ENCODE measurements at places on chromosomes 4 and X.
A peak's percentile ranks its signal among the peaks of the same experiment; 100 is the strongest.

DNA sequence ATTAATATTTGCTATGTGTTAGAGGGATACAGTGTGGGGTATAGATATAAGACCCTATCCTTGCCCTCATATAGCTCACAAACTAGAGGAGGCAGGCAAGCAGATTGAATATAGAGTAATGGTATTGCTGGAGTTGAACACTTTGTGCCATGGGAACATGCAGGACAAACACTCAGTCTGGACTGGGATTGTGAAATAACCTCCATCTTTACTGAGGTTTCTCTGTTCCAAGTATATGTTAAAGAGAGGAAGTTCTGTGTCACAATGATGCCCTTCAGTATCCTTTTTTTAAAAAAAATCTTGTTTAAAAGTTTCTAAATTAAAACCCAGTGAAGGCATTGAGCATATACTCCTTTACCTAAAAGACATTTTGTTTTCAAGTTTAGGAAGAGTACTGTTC, 8.7 kb downstream of the FABP2 start:
- no peak for DNase-seq

GRCh38 chr4:144298519-144298918, 158.0 kb upstream of the GYPA start:
- DNase-seq, result no peak

GRCh38 chrX:41604766-41605543, 83.8 kb upstream of the GPR34 start:
- DNase-seq, result no peak

DNA sequence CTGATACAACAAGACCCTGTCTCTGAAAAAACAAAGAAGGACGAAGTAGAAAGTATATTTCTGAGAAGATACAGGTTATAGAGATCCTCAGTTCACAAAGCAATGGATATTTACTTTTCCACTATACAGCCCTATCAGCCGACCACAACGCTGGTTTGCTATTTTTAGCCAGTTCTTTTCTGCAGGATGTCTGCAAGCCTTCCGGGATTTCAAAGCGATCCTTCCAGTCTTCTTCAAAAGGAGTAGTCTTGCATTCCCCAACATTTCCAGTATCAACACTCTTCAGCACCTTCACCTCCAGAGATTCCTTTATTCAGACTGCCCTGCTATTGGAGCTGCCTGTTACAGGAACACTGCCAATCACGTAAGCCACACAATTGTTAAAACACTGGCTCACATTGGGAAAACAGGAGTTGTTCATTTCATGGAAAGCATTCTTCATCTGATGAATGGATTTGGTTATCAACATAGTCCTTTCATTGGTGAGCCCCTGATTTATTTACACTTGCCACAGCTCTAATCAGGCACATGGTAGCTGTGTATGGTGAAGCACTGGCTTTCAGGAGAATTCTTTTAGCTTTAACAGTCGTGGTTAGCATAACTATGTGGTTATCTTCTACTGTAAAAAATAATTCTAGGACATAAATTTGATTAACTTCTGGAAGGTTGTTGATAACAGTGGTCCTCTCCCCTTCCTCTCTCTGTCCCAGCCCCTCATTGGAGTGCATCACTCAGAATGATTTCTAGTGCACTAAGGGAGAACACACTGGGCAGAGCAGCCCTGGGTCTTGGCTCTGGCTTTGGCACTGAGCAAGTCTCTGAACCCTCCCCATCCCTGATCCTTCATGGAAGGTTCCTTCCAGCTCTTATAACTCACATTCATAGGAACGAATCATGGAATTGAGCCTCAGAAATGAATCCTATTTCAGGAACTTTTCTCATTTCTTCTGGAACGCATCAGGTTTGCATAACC, 109.9 kb upstream of the SORBS2 start:
- DNase-seq, result no peak

GRCh38 chr4:30828264-30828926, 108.2 kb downstream of the PCDH7 start:
- DNase-seq, result no peak

- DNase-seq, result no peak
Measured at GRCh38 chrX:4627414-4627813, 914.0 kb upstream of the PRKX start.

DNA sequence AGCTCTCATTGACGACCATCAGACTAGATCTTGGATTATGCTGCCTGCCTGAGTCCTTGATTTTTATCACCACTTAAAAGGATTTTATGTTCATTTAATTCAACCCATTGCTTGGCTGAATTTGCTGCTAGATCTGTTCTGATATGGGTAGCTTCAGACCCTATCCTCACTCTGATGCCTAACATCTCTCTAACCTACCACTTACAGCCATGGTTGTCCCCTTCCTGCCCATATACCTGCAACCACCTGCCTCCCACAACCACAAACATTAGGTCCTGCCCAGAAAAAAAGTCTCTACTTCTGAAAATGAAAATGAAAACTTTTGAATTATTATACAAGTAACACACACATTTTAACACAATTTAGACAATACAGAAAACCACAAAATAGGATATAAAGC, 310.8 kb downstream of the HNRNPD start:
- DNase-seq, result no peak

DNA sequence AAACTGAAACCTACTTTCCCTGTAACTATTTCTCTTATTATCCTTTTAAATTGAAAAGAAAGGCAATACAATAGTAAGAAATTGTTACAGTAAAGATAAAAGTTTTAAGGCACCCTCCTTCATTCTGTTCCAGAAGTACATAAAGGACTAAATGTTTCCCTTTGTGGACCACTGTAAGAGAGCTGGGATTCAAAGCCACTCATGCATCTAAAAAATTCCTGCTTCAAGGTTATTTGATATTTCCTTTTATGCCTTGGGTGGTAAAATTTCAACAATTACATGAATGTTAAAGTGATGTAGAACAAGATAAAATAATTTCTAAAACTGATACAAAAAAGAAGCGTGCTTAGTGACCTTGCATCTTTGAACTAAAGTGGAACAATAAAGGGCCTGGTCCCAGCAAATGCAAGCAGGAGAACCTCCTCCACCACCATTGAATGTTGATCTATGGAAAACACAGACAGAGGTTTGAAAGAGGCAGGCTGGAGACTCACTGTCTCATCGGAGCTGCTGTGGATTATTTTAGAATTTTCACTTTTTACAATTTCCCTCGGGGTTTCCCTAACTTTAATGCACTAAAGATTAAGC, 42.3 kb upstream of the PRSS12 start:
- DNase-seq, result no peak

DNA sequence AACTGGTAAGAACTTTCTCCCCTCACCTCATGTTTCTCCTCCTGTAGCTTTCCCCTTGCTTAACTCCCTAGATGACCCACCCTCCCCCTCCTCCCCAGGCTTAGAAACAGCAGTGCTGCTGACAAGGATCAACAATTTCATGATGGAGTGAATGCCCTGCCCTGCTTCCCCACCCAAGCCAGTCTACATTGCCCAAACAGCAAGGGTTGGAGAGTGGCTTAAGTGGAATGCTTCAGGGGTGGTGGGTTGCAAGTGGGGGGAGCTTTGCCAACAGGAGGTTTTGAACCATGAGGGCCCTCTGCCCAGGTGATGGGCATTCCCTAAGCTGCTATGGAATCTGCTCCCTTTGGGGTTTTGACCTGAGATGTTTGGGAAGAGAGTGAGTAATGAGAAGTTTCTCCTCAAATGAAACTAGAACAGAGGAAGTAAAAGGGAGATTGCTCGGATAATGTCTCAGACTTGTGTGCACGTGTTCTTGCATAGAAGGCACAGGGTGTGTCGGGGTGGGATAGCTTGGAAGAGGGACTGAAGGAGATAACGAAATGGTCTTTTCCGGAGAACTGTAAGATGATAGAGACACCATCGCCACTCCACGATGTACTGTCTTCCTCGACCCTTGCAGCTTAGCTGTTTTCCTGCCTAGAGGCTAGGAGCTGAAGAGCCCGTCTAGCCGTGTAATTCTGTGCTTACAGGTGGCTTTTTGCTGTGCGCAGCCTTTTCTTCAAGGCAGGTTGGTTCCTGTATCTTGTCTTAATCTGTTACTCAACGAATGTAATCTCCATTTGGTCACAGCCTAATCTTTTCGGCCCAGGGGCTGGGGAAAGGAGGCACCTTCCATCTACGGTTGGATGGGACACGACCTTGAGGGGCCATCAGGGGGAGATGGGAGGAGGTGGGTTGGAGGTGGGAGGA, 10.1 kb downstream of the GDPD2 start:
- DNase-seq, result no peak

GRCh38 chr4:39134683-39135306, 47.5 kb upstream of the WDR19 start:
- peak; percentile 7 for DNase-seq

- peak; percentile 61 for DNase-seq
Measured at GRCh38 chr4:48033825-48034413, 17.3 kb downstream of the NIPAL1 start.

DNA sequence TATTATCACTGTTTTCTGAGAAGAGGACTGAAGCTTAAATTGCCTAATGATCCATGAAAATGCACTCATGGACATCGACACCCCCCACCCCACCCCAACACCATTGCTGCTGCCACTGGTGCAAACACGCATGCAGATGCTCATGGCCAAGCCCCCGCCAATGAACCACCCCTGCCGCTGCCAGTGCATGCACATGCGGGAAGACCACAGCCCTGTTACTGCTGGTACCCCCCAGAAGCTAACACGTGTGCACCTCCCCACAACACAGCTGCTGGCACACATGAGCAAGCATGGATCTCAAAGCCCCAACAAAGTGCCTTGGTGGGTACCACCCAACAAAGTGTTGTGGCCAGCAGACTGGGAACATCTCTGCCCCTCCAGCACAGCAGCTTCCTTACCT, 594.1 kb upstream of the FAT1 start:
- no peak for DNase-seq

DNA sequence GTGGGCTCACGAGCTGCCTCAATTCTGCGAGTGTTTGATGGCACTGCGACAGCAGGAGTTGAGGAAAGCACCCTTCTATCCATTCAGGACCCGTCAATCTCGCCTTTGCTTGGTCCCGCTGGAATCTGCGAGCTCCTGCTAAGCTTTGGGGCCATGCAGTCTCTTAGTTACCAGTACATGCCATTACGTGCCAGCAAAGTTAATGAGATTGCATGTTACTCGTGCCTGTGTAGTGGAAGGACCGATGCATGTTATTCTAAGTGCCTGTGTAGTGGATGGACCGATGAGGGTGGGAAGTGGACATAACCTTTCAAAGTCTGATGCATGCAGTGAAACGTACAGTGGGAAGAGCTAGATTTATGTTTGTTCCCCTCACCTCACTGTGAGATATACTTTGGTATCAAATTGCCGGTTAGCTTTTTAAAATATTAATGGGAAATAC, 569 bp downstream of the RPS3A start:
- no peak for DNase-seq

GRCh38 chr4:140641105-140641555, 72.4 kb upstream of the UCP1 start:
- no peak for DNase-seq

DNA sequence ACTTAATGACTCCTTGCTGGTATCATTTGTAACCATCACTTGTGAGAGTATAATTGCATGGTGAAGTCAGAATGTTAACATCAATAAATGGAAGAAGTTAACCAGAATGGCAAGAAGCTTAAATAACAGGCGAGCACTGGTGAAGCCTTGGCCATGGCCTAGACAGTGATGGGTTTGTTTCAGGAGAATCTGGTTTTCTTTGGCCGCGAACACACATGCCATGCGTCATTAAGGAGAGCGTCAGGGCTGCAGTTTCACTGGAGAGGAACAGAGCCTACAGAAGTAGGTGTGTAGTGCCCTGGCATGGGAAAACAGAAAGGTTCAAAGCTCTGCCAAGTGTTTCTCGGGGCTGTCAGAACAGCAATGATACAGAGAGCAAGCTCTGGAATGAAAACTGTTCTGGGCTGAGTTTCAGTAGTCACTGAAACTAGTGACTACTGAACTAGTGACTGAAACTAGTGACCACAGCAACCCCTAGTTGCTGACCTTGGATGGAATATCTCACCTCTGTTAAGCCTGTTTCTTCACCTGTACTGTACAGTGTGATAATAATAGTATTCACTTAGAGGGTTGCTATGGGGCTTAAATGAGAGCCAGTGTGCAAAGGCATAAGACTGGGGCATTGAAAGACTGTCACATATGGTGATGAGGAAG, 93.8 kb downstream of the C4orf51 start:
- DNase-seq, result no peak

DNA sequence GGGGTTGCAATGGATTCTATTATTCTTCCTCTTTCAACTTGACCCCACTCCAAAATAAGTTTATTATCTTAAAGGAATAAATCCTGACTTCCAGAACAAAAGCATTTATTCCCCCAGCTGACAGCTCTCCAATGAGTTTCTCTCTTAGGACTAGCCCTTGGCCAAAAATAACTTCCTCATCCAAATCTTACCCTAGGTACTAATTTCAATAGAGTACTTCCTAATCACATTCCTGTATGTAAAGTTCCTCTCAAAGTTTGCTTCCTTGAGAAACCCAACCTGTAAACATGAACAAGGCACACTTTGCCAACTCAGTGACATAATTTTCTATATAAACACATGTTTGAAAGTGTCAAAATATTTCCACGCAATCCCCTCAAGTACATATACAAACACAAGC, 671.2 kb upstream of the GALNTL6 start:
- DNase-seq, result no peak

DNA sequence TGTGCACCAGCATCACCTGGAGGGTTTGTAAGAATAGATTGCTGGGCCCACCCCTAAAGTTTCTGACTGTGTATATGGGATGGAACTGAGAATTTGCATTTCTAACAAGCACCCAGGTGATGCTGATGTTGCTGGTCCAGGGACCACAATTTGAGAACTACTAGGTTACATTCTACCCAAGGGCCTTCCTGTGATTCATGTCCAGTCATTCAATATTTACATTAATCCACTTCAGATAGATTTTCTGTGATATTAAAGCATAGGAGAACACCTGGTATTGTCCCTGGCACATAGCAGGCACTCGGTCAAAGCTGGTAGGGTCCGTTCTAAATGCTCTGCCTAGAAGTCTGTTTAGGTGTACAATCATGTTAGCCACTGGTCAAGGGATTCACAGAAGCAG, 19.5 kb upstream of the XPNPEP2 start:
- peak; percentile 69 for DNase-seq

DNA sequence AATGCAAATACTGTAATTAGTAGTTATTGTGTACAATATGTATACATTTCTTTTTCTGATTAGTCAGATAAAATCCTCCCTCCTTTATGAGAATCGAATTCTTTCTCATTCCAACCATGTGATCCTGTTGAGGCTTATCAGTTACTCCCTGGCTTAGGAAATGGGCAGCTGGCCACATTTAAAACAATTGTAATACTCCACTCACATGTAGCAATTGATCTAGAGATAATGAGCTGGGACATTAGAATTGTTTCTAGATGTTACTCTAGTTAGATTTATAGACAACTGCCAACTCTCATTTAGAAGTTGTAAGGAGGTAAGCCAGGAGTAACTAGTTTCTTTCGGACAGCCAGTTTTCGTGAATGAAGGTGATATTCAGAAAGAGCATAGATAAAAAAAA, 859.3 kb upstream of the AADAT start:
- DNase-seq, result no peak

DNA sequence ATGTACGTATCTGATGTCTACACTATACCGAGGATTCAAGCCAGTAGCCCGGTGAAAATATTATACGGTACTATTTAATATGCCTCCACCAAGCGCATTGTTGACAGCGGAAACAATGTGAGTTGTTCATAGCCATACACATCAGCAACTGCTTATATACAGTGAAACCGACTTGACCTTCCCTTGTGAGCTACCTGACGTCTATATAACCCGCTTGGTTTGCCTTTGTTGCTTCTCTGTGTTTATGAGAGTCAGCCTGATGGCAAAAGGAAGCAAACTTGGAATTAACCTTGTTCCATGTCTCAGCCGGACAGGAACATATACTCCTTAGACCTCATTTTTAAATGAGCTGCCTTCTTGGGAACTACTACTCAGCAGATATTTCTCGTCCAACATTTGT, 211.8 kb downstream of the DCTD start:
- no peak for DNase-seq

GRCh38 chr4:82124365-82124764, 249.4 kb downstream of the HNRNPD start:
- peak; percentile 11 for DNase-seq
